ENCODE measurements at places on chromosomes 11 and 22.

- DNase-seq: no peak
Observed at GRCh38 chr22:25636323-25636722, 71.8 kb downstream of the GRK3 start.

DNA sequence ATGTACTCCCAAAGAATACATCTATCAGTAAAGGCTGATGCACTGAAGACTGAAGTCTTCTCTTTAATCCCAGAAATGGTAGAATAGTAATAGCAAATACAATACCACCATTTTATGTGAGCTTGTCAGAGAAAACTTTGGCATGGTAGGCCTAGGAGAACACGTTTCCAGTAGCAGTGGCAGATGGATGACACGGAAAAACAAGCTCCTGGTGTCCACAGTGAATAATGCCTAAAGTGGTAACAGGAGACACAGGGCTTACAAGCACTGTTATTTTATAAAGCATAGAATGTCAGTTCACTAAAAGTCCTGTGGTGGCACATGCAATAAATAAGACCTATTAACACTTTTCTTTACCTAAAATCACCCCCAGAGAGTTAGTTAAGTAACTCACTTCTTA is 277.6 kb downstream of the TTC28 start:
- no peak for DNase-seq

DNA sequence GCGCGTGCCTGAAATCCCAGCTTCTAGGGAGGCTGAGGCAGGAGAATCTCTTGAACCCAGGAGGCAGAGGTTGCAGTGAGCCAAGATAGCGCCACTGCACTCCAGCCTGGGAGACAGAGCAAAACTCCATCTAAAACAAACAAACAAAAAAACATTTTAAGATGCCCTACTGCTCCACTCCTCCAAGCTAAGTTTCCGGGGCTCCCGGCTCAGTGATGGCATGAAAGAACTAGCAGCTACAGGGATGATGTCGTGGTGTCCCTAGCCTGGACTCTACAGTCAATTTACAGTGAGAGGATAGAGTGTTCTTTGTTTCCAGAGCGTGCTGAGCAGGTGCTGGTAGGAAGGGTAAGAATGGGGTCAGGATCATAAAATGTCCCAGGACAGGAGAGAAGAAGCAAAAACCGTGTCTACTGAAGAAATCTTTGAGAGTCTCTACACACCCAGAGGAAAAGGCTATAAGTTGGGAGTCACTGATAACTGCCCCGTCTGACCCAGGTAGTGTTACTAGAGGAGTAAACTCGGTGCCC is 1.2 kb upstream of the ZBTB3 start:
- DNase-seq: no peak

- DNase-seq: no peak
Observed at GRCh38 chr11:130426223-130426836, 2.1 kb downstream of the ADAMTS8 start.

DNA sequence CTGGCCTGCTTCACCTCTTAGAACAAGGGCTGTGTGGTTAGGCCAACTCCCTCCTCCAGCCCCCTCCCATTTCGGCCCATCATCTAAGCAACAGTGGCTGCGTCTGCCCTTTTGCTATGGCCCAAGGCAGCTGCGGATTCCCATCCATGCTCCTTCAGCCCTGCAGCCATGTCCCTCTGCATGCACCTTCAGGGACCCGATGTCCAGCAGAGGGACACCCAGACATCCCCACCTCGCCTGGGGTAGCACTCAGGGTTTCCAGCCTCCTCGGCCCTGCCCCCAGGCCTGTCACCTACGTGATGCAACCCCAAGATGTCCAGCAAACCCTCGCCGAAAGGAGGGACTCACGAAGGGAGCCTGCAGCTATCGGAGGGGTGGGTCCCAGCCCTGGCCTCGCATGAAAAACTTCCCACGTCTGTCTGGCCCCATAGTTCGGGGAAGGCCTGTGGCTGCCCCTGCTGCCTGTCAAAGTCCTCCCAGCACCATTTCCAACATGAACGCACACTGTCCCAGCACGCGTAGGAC is 194.4 kb downstream of the CTTN start:
- no peak for DNase-seq

- DNase-seq: no peak
Observed at GRCh38 chr11:12232817-12233601, 122.6 kb downstream of the MICAL2 start.

GRCh38 chr11:64934682-64935358 is 873 bp downstream of the GPHA2 start:
- DNase-seq: no peak

GRCh38 chr11:96162816-96163499 is 180.0 kb downstream of the MAML2 start:
- DNase-seq: no peak

GRCh38 chr22:25745341-25746011 is 3.5 kb downstream of the MYO18B start:
- DNase-seq: peak; percentile 56

DNA sequence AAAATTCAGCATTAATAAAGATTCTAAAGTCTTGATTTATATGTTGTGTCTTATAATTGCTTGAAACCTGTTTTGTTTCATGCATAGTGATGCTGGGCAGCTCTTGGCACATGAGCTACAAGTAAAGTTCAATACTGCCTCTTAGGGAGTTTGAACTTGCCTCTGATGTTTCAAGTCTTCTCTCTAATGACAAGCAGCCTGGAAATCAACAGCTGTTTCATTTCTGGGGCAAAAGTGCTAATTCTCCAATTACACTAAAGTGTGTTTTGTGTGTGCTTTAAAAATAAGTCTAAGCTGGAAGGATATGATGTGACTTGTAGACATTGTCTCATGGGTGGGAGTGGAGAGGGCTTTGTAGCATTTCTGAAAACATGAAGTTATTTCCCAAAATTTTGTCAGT is 23.7 kb upstream of the SESN3 start:
- DNase-seq: no peak

- DNase-seq: no peak
Observed at GRCh38 chr11:37306563-37306962, 708.5 kb upstream of the RAG2 start.

- DNase-seq: no peak
Observed at GRCh38 chr11:74153224-74153623, 17.6 kb downstream of the C2CD3 start.

DNA sequence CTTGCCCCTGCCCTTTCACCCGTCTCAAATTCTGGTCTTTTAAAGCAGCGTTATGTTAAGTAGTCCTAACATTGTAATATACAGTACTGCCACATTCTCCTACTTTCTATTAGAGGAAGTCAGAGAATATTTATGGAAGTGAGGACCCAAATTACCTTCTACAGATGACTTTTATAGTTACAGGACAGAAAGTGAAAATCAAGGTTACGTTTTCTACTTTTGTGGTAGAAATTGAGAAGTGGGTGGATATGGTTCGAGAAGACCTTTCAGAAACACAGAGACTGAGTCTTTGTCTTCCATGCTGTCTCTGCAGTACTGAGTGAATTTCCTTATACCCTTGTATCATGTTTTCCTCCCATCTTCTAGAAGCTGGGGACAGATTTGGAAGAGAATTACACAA is 17.1 kb downstream of the SC5D start:
- no peak for DNase-seq

DNA sequence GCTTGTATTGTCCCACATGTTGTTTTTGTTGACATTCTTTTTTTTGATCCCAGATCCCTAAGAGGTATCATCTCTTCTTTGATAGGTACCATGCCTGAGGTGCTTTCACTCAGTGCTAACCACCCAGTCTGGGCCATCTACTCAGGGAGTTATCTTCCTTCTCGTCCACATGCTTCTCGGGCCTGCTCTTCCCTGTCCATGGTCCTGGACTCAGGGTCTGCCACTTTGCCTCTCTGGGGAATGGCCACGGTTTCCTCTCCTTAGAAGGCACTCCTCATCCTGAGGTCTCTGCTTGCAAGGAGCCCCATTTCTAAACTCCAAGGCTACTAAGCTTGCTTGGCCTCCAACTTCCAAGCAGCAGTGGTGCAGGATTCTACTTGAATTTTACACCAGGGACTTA is 227.0 kb upstream of the NCAM1 start:
- peak; percentile 16 for DNase-seq

DNA sequence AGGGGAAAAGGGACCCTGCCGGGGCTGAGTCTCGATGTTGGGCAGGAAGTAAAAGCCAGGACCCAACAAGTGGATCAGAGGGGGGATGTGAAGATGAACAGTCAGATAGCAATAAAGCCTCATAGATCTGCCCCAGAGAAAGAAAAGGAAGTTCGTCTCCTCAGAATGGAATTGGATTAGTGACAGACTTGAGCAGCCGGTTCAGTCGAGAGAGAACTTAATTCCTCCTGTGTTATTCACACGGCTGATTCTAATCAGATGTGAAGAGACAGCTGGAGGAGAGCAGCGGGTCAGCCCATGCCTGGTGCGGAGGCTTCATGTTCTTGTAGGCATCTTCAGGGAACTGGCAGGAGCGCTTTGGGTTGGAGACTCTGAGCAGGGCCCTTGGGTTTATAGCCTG is 29.3 kb upstream of the CABP7 start:
- DNase-seq: no peak

DNA sequence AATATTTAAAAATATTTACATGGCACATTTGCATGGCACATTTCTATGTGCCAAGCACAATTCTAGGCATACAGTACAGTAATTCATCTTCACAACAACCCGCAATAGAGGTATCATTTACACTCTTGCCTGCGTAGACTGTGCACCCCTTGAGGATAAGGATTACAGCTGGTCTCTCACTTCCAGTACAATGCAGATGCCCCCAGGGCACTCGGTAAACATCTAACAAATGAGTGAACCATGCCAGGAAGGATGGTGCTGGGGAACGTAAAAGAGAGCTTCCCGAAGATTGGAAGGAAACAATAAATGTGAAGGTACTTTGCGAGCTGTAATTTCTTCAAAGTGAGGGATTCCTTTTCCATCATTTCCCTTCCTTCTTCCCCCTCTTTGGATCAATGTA is 1.3 kb downstream of the PRPF19 start:
- no peak for DNase-seq

GRCh38 chr22:49490692-49491091 is 337.0 kb downstream of the BRD1 start:
- DNase-seq: no peak

Data from activated CD4-positive, alpha-beta T cell treated with anti-CD3 and anti-CD28 coated beads for 36 hours (primary cell).